ENCODE measurements at places on chromosomes 5 and 9.

GRCh38 chr9:250039-250438, 35.4 kb downstream of the DOCK8 start:
- no peak for DNase-seq

- DNase-seq = no peak
These were observed 10.6 kb downstream of the DIPK1B start for GRCh38 chr9:136722969-136723356.

DNA sequence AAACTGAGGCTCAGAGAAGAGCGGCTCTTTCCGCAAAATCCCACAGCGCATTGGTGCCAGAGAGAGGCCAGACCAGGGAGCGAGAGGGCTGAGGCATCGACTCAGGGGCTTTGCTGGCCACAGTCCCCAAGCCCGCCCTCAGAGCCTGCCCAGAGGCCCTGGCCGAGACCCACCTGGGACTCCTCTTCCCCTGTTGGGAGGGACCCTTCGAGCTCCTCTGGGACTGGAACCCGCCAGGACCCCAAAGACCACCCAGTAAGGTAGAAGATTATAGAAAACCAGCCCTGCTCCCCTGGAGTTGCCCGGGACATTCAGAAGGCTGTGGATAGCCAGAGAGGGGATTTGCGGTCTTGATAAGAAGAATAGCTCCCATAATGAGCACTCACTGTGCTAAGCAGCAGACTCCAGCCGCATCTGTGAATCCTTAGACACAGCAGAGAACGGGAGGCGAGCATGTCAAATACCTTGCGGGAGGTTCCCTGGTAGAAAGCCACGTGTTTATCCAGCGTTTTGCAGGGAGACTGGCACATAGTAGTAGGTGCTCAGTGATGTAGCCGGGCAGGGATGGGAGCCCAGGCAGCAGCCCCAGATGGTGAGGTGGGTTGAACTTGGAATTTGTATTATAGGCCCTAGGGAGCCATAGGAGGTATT, 651 bp upstream of the AK1 start:
- no peak for DNase-seq

DNA sequence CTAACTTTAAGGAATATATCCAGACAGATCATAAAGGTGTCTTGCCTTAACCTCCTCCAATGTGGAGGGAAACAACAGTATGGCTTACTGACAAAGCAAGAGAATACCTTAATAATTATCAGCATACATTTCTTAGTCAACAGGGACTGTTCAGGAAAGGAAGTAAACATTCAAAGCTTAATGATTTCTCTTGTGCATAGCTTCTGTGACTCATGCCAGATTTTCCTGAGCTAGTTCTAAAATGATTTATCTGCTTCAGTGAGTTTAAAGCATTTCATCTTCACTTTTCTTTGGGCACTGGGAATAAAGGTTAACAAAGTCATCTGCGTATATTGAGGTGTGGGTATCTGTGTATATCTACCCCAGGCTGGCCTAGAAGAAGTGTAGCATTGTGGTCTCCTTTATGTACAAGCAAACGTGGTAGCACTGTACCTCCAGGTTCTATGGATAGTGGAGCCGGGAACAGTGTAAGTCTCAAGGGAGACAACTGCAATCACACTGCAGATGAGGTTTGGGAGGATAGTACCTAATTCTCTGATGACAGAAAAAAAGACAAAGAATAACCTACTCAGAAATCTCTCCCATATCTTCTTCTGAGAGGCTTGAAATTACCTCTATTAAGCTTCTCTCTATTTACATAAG, 284.1 kb downstream of the HCN1 start:
- no peak for DNase-seq

DNA sequence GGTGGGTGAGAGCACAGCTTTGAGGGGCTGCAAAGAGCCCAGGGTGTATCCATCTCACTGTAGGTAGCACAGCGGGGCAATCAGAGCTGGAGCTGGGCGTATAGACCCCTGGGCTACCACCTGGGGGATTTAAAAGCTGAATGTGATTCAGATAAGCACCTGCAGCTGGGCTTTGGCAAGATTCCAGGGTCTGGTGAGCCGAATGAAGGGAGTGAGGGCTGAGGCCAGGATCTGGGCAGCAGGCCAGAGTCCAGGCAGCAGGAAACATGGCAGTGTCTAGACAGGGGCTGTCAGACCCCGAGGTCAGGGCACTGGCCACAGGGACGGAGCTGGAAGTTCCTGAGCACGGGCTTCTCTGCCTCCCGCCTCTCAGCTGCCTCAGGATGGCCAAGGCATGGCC, 8.7 kb downstream of the ASS1 start:
- no peak for DNase-seq

DNA sequence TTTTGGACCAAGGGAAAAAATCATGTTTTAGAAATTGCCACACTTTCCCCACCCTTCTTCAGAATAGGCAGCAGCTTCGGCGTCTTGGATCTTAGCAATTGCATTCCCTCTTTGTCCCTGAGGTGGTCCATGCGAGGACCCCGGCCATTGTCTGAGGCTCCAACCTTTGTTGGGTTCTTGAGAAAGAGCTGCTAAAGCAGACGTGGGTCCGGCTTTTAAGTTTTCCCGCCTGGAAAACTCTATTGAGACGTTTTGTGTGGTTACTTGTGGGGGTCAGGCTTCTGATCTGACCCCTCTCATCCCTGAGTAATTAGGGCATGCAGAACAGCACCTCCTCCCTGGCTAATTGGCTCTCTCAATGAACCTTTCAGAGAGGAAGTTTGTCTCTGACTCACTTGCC, 509.6 kb upstream of the TNC start:
- DNase-seq = no peak

- no peak for DNase-seq
These were observed 3.2 kb downstream of the SH3PXD2B start for GRCh38 chr5:172450861-172451695.

- no peak for DNase-seq
These were observed 55.6 kb upstream of the UBAC1 start for GRCh38 chr9:136016572-136017288.

- no peak for DNase-seq
These were observed 12.0 kb downstream of the ENHO start for GRCh38 chr9:34510497-34511468.

- no peak for DNase-seq
These were observed 203.3 kb upstream of the CDH9 start for GRCh38 chr5:27241564-27242257.

- DNase-seq = no peak
These were observed 105.1 kb downstream of the MAST4 start for GRCh38 chr5:66701244-66701643.

DNA sequence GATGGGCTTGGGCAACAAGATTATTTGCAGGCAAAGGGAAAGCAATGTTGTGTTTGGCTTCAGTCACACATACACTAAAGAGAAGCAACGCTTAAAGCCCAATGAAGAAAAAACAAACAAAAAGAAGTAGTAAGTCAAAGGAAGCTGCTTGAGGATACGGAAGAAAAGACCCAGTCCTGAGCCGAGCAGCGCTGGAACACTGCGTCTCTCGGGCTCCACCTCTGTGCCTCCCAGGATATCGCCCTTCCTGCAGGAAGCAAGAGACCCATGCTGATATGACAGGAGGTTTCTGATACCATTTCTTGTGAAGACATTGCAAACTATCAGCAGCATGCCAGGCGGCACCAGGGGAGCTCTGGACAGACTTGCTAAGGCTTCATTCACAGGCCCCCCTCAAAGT, 9.9 kb downstream of the GNAQ start:
- no peak for DNase-seq

DNA sequence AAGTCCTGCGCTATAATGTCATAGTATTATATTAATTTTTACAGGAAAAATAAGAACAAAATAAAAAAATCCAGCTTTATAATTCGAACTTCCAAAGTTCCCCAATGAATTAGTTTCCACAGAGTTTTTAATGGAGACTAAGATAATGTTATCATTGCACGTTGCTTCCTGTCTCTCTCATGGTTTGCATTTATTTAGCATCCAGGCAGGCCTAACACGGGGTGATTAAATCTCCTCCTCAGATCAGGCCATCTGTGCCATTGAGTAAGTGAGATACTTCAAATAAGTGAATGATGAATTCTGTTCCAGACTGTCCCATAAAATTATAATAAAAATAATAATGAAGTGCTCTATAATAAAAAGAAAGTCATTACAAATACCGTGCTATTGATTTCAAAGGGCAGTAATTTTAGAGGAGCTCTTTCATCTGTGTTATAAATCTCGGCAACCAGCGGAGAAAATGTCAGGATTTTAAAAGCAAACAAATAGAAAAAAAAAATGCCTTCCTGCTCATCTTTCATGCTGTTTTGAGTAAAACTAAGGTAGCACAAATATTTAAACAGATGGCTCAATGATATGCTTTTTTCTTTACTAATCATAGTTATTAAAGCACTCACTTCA, 570.6 kb upstream of the ZNF608 start:
- no peak for DNase-seq

GRCh38 chr5:116176121-116176520, 91.3 kb downstream of the COMMD10 start:
- DNase-seq = no peak

- no peak for DNase-seq
These were observed 60.6 kb downstream of the VPS13A start for GRCh38 chr9:77237896-77238295.

- DNase-seq = peak; percentile 4
These were observed 225.1 kb downstream of the ADGRV1 start for GRCh38 chr5:90783460-90784333.

- DNase-seq = no peak
These were observed 16.1 kb downstream of the RAI14 start for GRCh38 chr5:34672196-34672595.

DNA sequence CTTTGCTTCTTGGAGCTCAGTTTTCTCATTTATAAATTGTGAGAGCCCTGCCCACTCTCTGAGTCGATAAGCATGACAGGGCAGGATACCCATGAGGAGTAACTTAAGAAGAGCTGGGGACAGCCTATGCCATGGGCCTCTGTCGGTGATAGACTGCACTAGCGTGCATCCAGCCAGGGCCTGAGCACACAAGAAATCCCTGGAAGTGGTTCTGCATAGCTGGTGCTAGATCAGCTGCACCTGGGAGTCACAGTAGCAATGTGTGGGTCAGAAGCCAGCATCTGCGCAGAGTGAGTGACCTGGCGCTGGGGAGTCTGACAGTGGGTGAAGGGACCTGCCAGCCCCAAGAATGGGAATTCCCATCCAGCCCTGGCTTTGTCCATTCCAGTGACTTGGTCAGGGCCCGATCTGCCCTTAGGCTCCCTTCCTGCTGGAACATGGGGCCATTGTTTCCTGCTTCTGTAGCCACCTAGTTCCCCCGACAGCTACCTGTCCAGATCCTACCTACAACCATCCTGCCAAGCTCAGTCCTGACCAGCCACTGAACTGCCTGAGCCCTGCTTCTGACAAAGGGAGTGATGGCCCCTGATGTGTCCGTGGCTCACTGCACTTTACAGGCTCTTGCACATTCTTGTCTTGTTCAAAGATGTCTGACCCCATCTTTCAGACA, 35.9 kb upstream of the NANS start:
- DNase-seq = no peak

GRCh38 chr5:158786390-158786789, 313.3 kb downstream of the EBF1 start:
- no peak for DNase-seq

- no peak for DNase-seq
These were observed 66.8 kb downstream of the FOXD1 start for GRCh38 chr5:73381590-73382400.

GRCh38 chr5:73387601-73388305, 60.8 kb downstream of the FOXD1 start:
- no peak for DNase-seq

DNA sequence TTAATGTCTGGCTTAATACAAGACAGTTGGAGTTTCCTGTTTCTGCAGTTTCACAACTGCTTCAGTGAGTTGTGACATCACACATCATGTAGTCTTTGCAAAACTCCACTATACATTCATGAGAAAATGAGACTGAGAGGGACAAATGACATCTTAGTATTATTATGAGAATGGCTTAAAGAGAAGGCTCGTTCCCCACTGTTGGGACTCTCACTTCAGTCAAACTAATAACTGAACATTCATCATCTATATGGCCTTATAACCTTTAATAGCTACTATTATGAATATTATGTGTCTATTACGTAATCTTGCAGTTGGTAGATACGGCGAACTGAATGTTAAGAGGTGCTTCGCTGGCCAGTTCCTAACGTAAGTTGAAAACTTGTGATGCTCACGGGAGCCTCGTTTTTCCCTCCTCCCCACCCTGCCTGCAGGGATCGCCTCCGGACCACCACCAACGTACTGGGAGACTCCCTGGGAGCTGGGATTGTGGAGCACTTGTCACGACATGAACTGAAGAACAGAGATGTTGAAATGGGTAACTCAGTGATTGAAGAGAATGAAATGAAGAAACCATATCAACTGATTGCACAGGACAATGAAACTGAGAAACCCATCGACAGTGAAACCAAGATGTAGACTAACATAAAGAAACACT, 79.4 kb downstream of the SLC1A3 start:
- no peak for DNase-seq

DNA sequence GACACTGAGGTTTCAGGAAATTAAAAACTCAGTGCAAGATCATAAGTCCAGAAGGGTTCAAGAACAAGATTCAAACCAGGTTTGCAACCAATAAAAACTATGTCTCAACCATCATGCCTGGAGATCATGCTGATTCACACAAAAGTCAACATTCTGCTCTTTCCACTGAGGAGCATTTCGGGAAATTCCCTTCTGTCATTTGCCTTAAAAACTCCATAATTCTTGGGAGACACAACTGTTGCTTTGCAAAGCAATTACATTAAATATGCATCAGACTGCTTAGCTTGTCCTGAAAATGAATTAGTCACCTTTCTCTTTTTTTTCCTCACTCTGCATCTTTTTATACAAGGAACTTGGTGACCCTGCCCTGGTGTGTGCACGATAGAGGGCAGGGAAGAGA, 275.9 kb upstream of the ZNF462 start:
- DNase-seq = no peak

GRCh38 chr9:82882138-82882537, 180.8 kb downstream of the RASEF start:
- DNase-seq = no peak

GRCh38 chr5:146463446-146463845, 16.3 kb downstream of the TCERG1 start:
- DNase-seq = no peak

DNA sequence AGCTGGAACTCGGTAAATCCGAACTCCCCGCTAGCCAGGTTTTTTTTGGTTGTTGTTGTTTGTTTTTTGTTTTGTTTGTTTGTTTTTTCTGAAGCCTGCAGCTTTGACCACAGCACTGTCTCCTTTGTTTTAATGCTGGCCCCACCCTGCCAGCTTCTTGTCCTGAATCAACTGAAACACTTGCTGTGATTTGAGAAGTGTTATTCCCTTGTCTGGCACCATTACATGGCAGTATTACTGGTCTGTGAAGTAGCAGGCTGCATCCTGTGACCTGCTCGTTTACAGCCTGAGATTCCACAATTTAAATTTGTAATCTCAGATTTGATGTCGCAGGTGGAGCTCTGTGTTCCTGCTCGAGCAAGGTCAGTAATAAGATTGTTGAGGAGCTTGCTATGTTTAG, 1.4 kb upstream of the SLC36A2 start:
- no peak for DNase-seq

DNA sequence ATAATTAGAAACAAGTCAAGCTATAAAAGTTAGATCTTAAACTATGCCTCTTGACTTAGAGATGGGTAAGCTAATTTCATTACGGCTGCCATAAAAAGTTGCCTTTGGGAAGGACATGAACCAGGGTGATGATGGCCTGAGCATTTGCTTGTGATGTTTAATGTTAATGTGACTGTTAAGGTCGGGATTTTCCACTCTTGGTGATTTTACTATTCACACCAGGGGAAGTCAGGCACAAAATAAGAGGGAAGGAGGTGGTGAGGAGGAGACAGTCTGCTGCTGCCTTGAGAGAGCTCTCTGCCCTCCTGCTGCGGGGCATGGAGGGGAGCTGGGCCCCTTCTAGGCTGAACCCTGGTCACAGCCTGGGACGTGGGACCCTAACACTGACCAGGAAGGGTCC, 34.4 kb downstream of the AHRR start:
- no peak for DNase-seq

Data from NCI-H510A (cell line).